ENCODE measurements at places on chromosomes 4 and X.

DNA sequence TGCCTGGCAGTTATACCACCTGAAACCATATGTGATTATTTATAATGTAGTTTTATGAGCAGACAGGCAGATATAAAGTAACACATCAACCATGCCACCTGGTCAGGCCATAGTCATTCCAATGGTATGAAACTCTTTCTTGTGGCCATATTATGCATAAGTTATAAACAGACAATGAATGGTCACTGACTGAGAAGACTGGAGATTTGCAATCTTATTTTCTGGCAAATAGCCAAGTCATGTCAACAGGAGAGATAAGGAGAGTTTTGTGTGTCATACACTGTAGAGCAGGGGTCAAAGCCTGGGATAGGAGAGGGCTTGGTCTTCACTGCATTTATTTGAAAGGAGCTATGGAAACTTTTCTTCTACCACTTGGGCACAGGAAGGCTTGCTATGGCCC is 29.5 kb downstream of the SORBS2 start:
- DNase-seq: no peak

- no peak for DNase-seq
Measured at GRCh38 chr4:183757060-183757459, 98.0 kb downstream of the TRAPPC11 start.

- no peak for DNase-seq
Measured at GRCh38 chr4:170591076-170591475, 501.3 kb upstream of the AADAT start.

- DNase-seq: no peak
Measured at GRCh38 chr4:15336410-15337167, 91.2 kb upstream of the C1QTNF7 start.

DNA sequence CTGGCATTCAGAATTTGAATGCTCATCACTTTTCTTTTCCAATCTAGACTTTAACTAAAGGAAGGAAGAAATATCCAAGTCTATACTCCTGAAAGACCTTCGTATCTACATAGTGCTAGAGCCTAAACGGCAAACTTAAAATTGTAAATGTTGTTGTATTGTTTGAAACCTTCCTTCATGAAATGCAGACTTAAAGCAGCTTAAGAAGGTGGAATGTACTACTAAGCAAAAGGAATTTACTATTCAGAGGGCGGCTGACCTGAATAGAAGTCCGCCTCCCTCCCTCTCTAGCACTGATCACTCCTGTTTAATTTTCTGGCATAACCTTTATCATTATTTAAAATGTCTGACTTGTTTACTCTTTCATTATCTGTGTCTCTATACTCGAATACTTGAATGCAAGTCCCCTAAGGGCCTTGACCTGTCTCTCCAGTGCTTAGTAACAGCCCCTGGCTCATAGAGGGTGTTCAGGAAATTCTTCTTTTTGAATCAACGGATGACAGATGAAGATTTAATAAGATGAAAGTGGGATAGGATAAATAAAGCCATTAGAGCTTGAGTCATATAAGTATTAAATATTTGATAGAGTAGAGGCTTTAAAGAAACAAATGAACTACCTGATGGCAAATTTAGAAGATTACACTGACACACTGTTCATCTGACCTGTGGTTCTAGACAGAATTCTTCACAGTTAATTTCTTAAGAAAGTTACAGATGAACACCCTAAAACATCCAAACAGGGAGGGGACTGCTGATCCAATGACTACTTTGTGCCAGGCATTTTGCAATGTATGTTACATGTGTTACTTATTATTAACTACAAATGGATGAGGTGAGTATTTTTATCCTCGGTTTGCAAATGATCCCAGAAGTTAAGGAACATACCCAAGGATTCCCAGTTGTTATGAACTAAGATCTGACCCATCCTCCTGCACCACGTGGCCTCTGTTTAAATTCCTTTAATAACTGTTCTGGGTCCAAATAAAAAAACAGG is 20.2 kb upstream of the RBPJ start:
- no peak for DNase-seq

- no peak for DNase-seq
Measured at GRCh38 chr4:102061133-102061532, 270.6 kb downstream of the BANK1 start.

- DNase-seq: no peak
Measured at GRCh38 chr4:158588777-158589176, 67.1 kb downstream of the RXFP1 start.

GRCh38 chr4:47462799-47463234 is 685 bp downstream of the COMMD8 start:
- DNase-seq: no peak

DNA sequence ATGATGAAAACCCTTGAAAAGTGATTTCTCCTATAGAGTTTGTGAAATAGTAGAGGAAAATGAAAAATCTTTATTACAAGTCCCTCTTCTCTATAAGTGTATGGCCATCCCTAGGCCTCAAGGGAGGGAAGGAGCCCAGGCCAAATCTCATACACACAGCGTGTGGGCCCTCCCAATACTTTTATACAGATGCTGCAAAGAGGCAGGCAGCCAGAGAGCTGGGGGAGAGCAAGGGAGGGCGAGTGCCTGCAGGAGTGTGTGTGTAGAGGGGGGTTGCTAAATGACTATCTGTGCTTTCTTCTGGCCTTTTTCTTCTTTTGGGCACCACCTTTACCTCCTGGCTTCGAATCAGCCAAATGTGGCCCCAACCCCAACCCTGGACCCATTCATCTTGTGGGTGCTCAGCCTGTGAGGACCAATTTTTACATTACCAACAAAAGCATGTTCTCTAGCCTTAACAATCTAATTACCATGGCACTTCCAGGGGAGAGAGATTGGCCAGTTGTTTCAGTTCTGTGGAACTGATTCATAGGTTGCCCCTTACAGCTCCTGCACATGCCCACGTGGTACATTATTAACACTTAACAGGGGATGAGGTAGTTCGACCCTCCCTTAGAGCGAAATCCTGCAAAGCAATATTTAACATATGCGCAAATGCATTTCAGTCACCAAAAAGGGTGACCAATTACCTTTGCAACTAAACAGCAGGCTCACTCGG is 2.0 kb downstream of the GPC3 start:
- no peak for DNase-seq

DNA sequence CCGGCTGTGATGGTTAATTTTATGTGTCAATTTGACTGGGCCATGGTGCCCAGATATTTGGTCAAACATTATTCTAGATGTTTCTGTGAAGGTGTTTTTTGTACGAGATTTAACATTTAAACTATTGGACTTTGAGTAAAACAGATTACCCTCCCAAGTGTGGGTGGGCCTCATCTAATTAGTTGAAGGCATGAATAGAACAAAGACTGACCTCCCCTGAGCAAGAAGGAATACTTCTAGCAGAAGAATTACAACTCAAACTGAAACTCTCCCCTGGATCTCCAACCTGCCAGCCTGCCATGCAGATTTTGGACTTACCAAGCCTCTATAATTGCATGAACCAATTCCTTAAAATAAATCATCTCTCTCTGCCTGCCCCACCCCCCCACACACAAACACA is 132.5 kb downstream of the DHX15 start:
- DNase-seq: no peak

- DNase-seq: no peak
Measured at GRCh38 chrX:9534686-9535085, 69.8 kb downstream of the TBL1X start.

DNA sequence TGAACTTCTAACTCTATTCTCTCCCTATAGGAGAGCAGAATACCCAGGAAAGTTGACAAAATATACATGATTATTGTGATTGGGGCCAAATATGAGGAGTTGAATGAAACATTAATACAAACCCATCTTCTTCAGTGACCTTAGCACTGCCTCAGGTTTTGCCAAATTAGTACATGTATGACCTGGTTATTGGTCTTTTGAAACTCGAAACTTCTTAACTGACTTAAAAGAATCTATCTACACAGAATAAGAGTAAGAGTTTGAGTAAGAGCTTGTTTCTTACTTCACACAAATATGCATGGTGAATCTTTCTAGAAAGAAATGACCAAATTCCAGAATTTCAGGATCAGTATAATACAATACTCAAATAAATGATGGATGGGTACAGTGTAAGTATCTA is 213.0 kb upstream of the GK2 start:
- DNase-seq: no peak

DNA sequence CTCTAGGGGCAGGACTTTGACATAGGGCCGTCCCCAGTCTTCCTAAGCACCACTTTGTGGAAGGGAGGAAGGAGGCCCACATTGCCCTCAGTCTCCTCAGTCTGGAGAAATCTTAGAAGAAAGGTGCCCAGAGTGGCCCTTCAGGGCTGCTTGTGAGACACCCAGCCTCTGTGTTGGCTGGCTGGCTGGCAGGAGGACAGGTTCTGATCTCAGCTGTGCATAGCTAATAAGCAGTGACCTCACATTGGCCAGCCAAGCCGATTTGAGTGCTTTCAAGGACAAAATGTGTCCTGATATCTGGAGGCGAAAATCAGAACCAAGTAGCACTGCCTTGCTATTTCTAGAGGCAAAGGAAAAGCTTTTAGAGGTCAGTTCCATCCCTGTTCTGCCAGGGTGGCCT is 211.5 kb downstream of the BCOR start:
- DNase-seq: no peak

DNA sequence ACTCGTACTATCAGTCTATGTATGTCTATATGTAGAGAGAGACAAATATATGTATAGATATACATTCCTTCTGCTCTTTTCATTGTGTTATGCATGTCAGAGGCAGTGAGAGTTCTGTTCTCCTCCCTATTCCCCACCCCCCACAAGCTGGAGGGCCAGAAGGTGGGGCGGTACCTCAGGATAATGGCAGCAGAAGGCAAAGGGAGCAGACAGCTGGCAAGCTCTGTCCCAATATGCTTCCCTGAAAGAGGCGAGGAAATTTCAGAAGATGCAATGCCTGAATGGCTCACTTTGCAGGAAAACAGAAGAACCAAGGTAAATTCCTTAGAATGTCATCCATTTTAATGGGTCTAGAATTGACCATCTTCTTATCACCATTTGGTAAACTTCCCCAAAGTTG is 114.4 kb downstream of the NAA11 start:
- DNase-seq: no peak

GRCh38 chrX:152632445-152633097 is 5.1 kb upstream of the GABRQ start:
- peak; percentile 4 for DNase-seq

DNA sequence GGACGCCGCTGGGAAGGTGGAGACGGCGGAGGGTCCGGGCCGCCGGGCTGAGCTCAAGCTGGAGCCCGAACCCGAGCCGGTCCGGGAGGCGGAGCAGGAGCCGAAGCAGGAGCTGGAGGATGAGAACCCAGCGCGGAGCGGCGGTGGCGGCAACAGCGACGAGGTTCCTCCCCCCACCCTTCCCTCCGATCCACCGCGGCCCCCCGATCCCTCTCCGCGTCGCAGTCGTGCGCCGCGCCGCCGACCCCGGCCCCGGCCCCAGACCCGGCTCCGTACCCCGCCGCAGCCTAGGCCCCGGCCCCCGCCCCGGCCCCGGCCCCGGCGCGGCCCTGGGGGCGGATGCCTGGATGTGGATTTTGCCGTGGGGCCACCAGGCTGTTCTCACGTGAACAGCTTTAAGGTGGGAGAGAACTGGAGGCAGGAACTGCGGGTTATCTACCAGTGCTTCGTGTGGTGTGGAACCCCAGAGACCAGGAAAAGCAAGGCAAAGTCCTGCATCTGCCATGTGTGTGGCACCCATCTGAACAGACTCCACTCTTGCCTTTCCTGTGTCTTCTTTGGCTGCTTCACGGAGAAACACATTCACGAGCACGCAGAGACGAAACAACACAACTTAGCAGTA is 483 bp downstream of the USP27X start:
- no peak for DNase-seq

GRCh38 chr4:38078590-38079421 is 118.6 kb downstream of the PTTG2 start:
- no peak for DNase-seq

DNA sequence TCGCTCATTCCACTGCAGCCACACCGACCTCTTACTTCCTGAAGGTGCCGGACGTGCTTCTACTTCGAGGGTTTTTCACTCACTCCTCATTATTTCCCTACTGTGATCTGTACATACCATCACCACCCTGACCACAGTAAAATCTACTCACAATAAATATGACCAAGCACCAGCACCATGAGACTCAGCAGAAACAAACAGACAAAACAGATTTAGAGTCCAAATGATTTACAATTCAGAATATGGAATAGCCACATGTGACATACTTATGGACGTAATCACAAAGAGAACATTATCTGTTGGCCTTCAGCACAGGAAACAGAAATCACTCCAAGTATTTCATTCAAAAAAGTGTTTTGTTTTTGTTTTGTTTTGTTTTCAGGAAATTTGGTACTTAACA is 16.1 kb upstream of the KLB start:
- no peak for DNase-seq
